NCI-H1930 (cell line): ENCODE measurements at places on chromosomes 1 and 21.

DNA sequence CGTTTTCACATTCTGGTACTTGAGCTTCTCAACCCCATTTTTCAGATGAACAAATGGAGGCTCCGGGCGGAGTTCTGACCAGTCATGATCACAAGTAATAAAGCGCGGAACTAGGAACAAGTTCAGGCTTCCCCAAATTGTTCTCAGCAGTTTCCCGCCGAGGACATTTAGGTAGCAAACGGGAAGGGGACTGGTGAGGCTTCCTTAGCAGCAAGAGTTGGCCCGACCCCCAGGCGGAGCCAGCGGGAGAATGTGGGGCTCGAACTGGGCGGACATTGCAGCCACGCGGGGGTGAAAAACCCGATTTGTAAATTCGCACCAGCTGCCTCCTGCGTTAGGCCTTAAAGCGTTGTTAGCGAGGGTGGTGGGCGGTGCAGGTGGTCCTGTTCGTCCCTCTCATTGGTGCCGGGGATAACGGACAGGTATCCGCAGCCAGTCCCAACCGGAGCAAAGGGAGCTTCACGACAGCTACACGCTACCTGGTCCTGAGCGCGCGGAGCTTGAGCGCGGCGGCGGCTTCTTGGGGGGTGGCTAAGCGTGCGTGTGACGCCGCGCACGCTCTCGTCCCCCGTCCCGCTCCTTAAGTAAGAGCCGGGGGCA, 15.3 kb downstream of the SEMA6C start:
- DNase-seq: peak; percentile 88

DNA sequence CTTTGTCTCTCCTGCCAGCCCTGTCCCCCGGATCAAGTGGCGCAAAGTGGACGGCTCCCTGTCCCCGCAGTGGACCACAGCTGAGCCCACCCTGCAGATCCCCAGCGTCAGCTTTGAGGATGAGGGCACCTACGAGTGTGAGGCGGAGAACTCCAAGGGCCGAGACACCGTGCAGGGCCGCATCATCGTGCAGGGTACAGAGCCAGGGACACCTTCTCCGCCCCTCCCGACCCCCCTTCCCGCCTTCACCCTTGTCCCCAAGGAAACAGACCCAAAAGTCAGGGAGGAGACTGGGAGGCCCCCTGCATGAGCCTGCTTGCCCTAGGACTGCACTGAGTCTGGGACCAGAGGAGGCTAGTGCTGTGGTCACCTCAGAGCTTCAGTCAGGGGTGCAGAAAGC, 18.2 kb downstream of the CNTN2 start:
- no peak for DNase-seq

DNA sequence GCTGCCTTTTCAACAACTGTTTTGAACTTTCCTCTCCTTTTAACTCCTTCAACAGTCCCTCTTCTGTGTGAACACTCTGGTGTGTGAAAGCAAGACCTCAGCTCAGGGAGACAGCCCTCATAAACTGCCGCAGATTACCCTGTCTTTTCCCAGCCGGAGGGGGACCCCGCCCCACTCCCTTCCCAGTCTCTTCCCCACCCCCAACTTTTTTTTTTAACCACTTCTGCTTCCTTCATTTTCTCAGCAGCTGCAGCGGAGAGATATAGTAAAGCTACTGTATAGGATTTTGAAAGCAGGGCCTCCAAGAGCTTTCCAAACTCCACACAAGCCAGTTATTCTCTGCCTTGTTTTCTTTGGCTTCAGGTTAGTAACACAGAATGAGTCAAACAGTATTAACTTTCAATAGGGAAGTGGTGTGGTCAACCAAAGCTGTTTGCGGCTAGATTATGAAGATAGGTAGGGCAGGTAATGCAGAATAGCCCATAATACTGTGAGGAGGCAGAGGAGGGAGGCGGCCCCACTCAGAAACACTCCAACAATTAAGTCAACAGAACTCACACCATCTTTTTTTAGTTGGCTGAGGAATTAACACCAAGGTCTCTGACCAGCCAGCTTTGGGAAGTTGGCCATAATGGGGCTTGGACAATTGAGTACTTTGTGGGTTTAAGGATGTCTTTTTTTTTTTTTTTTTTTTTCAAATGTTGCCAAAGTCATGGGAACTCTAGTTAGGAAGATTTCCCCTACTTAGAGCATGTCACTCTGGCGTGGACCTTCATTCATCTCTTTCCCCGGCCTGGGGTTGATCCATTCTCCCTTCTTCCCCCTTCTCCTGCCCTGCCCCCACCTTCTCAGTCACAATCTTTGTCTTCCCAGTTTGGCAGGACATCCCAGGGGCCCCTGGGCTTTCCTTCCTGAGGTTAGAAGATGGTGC, 177.0 kb downstream of the CLIC6 start:
- no peak for DNase-seq

- no peak for DNase-seq
These were observed 260.3 kb upstream of the SGIP1 start for GRCh38 chr1:66273656-66274055.

DNA sequence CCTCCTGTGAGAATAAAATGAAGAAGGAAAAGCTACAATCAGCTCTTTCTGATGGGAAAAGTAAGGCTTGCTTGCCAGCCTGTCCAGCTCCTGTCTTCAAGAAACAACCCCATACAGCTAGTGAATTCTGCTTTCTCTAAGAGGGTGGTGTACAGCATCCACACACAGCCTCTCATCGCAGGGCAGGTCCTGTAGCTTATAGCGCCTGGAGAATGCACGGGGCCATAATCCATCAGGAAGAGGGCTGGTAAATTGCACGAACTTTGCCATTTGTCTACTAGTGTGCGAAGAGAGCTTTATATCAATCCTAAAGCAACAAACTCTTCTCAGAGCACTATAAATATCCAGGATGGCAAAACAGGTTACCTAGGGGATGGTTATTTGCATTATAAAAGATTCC, 83.3 kb upstream of the SAMSN1 start:
- DNase-seq: no peak

- no peak for DNase-seq
These were observed 4.4 kb upstream of the RHEX start for GRCh38 chr1:206048582-206048981.

GRCh38 chr1:214193691-214194090, 87.3 kb upstream of the SMYD2 start:
- DNase-seq: no peak

GRCh38 chr1:63982201-63982600, 208.4 kb downstream of the ROR1 start:
- peak; percentile 5 for DNase-seq

DNA sequence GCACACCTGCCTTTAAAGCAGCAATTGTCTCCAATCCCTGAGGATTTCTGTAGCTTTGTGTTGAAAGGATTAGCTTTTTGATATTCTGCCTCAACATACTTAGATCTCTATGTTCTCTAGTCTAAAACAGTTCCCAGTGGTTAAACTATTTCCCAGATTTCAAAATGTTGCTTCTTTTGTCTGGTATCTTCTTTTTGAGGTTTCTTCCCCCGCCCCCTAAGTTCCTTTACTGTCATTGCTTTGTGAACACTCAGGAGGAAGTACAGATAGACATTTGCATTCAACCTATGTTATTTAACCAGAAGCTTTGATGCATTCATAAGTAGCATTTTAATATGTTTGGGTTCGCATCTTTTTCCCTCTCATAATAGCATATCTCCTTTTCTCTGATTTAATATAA, 33.5 kb downstream of the CYYR1 start:
- DNase-seq: no peak

- DNase-seq: no peak
These were observed 15.0 kb downstream of the HTR1D start for GRCh38 chr1:23202263-23202749.

- DNase-seq: no peak
These were observed 588 bp downstream of the FLVCR1 start for GRCh38 chr1:212858461-212859265.

DNA sequence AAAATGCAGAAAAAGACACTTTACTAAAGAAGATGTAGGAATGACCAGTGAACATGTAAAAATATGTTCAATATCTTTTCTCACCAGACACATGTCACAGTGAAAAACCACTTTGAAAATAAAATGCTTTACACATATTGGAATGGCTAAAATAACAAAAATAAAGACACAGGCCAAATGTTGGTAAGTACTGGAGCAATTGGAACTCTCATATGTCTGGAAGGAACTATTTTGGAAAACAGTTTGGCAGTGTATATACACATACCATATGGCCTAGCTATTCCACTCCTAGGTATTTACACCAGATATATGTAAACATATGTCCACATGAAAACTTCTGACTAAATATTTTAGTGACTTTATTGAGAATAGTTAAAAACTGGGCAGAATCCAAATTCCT, 927.2 kb downstream of the BRINP3 start:
- no peak for DNase-seq

GRCh38 chr1:86692641-86693040, 11.7 kb upstream of the SH3GLB1 start:
- no peak for DNase-seq

DNA sequence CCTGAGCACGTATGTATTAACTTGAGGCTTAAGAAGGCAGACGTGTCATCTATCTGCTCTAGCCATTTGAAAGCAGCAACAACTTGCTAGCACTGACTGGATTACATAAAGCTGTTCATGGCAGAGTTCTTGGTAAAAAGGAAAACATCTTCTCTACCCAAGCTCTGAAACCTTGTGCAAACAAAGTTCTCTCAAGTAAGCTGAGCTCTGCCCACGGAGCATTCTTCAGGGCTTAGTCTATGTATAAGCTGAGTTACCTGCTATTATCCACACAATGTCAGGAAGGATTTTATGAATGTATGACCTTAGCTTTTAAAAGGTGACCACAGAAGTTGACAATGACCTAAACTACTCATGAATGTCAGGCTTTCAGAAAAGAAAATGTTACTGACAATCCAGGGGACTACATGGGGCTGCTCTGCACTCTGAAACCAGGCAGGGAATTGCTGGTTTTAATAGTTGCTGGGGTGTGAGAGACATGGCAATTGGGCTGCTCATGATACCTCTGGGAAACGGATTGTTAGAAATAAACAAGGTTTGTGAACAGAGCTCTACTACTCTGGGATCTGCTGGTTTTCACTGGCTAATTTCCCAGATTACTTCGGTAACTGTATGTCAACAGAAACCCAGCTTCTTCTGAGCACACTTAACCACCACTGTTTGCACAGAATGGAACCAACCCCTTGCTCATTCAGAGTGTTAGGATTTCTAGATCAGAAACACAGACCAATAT, 29.6 kb upstream of the CCN1 start:
- no peak for DNase-seq

GRCh38 chr1:164588516-164589341, 29.7 kb downstream of the PBX1 start:
- DNase-seq: no peak

DNA sequence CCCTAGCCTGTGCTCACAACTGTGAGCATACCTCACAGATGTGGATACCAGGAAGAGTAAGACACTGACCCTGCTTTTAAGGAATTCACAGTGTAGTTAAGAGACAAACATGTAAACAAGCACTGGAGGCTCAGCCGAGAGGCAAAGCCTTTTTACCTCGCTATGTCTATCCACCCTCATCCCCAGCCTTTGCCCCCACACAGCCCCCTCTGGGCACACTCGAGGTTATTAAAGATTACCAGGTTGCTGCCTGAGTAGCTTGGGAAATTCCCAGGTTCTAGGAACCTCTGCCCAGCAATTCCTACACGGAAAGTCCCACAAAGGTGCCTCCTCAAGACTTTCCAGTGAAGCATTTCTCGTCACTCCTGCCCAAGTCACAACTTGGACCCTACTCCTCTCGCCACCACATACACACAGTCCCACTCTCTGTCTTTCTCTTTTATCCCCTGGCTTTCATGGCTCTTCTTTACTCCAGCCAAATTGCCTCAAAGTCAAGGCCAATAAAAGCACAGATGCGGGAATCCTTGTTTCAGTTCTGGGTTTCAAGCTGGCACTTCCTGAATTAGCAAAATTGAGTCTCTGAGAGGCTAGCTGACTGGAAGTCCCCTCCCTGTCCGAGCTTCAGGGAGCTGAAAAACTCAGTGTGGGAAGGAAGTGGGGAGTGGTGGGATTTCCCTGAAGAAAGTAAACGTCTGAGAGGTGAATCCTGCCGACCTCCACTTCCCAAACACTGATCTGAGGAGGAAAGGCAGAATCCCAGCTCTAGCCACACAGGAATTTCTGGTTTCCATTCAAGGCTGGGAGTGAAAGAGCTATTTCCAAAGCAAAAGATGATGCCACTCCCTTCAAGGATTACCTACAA, 7.6 kb downstream of the DENND2D start:
- DNase-seq: no peak

DNA sequence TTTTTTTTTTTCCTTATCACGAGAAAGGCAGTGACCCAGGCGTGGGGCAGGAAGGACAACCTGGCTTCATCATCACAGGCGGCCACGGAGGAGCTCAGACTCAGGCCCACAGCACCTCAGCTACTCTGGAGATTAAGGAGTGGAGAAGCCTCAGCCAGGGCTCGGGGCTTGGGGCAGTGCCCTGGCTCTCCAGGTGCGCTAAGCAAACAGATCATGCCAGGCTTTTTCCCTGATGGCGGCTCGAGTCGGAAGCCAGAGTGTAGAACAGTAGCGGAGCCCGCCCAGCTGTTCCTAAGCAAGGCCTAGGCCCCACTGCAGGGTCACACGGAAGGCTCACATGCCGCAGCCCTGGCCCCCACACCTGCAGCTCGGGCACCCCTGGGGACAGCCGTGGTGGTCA, 70.7 kb downstream of the AGPAT3 start:
- no peak for DNase-seq

GRCh38 chr1:50424884-50425375, 1.7 kb upstream of the DMRTA2 start:
- no peak for DNase-seq

DNA sequence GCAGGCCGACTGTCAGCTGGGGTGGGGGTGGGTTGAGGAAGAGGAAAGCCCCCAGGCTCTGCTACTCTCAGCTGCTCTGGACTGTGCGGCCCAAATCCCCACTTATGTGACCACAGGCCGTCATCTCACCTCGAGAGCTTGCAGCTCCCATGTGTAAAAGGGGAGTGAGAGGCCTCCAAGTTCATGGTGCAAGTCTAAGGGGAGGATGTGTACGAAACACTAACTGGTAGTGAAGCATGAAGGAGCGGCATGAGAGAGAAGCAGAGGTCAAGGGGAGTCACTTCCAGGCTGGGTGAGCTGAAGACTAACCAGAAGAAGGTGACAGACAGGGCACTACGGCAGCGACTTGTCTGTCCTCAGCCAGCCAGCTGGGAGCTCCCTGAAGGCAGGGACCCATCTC, 43.8 kb downstream of the GLIS1 start:
- no peak for DNase-seq

DNA sequence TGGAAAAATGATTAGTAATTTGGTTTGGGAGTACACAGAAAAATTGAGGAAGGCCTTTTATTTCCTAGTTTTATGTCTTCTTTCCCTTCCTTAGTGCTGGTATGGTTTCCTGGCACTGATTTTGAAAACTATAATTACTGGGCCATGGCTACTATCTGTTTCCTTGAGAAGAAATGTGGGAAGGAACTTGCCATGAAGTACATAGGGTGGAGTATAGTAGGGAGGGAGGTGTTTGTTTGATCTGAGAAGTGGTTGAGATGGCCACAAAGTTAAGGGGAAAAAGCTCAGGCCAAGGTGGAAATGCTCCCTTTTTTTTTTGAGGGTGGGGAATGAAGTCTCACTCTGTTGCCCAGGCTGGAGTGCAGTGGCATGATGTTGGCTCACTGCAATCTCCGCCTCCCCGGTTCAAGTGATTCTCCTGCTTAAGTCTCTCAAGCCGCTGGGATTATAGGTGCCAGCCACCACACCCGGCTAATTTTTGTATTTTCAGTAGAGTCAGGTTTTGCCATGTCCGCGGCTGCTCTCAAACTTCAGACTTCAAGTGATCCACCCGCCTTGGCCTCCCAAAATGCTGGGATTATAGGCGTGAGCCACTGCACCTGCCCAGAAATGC, 11.3 kb downstream of the HJV start:
- no peak for DNase-seq

- no peak for DNase-seq
These were observed 5.0 kb downstream of the KDM5B start for GRCh38 chr1:202802998-202803932.

- no peak for DNase-seq
These were observed 224.0 kb downstream of the FGGY start for GRCh38 chr1:59520827-59521418.
